ENCODE measurements at places on chromosomes 4 and X.

DNA sequence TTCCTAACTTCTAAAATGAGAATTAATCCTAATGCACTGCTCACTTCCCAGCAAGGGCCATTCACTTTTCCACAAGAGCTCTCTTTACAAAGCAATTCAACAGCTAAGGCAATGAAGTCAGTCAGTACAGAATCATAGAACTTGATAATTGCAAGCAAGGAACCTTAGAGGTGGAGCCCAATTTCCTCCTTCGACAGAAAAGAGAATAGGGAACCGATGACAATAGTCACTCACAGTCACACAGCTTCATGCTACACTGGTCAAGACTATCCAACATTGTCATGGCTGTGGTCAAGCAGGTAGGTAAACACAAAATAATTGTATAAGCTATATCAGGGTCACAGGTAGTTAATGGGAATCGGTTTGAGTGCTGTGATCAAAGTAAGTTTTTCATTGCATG is 90.0 kb downstream of the ELOVL6 start:
- DNase-seq, result no peak

- no peak for DNase-seq
These were observed 192.8 kb downstream of the TBX22 start for GRCh38 chrX:80207327-80207726.

- DNase-seq, result no peak
These were observed 13.2 kb downstream of the PRDM8 start for GRCh38 chr4:80210549-80210948.

GRCh38 chr4:99648321-99648720 is 9.3 kb downstream of the C4orf54 start:
- no peak for DNase-seq

- no peak for DNase-seq
These were observed 35.5 kb downstream of the PLAC1 start for GRCh38 chrX:134622813-134623185.

- DNase-seq, result peak; percentile 57
These were observed 138.0 kb downstream of the RBMX2 start for GRCh38 chrX:130539721-130540321.

DNA sequence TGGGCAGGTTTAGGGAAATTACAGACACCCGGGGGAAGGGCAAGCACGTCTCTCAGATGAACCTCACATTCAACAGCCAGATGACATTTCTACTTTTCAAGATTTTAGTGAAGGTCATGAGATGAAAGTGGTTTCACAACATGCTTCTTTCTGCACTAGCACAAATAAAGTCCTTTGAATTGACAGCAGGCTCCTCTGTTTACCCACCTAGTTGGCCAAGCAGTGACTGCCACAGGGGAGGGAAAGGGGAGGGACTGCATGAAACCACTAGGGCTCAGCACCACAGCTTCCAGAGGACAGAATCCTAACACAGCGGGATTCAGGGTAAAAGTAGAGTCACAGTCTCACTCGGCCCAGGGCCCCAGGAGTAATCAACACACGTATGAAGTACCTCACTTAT is 6.2 kb downstream of the RAB40A start:
- DNase-seq, result no peak

DNA sequence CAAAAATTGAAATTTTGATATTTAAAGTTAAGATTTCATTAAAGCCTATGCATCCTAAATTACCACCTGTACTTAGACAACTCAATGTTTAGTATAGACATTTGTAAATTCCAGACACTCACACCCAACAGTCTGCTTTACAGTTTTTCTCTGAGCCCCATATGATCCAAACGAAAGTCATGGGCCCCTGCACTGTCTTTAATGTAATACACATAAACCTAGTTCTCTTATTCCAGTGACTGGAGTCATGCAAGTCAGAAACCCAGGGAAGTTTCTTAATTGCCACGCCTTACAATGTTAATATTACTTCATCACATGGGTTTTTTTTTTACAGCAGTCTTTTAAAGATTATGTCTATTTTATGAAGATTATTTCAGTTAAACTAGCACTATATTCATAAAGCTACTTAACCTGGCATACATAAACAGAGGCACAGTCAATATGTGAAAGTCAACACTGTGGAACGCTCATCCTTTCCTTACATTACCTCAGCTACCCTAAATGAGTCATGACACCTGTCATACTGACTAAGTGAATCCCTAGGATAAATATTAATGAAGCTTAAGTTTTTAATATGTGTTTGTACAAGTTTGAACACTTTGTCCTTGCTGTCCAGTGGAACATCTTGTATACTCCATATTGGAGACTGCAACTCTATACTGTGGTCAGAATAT is 67.7 kb upstream of the H2AZ1 start:
- no peak for DNase-seq

DNA sequence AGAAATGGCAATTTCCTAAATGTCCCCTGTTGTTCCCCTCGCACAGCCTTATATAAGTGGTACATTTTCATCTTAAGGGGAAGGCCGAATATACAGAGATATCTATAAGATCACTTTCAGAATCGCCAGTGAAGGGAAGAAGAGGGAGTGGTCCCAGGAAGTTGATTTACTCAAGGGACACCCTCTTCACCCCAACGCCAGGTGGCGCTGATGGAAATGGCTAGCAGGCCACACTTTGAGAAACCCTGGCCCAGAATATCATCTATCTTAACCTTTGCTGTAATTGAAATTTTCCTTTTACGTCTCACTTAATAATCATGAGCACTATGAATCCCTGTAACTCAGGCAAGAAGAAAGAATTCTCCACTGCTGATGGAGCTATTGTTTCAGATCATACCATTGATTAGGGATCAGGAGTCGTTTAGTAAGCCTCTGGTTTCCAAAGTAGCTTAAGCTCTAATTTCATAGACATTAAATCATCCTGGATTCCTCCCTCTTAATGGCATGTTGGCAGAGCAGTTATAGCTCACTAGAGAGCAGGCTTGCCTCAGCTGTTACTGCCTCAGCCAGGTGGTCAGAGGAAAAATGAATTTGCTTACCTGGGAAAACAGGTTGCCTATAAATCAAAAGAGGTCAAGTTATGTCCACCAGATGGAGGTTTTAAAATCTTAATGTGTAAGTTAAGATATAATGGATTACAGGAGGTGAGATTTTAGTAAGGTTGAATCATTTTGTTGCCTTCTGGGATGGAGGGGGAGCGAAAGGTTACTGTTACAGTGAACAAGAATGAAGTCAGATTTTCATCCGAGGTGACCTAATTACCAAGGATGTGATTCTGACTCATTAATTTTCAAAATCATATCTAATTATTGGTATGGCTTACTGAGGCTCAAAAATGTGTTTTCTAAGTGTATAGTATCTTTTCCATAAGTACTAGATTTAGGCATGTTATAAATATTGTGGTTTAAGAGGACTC is 941.2 kb upstream of the TENM3 start:
- peak; percentile 81 for DNase-seq

DNA sequence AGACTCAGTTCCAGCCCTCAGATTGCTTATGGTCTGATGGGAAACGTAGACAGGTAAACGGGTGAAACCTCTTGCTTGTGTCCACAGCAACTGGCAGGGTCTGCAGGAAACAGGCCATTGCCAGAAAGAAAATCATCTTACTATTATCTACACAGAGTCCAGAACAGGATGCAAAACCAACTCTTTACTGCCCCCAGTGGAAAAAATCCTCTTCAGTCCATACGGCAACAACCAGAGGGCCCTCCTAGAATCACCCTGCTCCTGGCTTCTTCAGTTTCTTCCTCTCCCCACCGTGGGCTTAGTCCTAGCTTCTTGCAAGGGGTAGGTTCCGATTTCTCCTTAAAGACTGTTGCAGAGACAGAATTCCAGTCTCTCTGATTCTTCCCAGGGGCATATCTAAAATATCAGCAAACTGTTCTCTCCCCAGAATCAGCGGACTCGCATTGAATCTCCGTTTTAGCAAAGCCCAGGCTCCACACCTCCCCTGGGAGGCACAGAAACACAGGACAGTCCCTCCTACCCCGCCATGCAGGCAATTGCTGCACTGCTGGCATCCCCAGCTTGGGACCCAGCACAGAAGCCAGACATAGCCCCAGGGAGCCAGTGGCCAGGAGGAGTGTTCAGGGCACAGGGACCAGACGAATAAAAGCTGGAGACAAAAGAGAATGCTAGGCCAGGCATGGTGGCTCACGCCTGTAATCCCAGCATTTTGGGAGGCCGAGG is 41.0 kb upstream of the SH3RF1 start:
- DNase-seq, result peak; percentile 60
